ENCODE measurements at places on chromosomes 4 and X.

GRCh38 chr4:123832173-123833026 lies 435.8 kb downstream of the SPRY1 start:
- peak; percentile 89 for DNase-seq

DNA sequence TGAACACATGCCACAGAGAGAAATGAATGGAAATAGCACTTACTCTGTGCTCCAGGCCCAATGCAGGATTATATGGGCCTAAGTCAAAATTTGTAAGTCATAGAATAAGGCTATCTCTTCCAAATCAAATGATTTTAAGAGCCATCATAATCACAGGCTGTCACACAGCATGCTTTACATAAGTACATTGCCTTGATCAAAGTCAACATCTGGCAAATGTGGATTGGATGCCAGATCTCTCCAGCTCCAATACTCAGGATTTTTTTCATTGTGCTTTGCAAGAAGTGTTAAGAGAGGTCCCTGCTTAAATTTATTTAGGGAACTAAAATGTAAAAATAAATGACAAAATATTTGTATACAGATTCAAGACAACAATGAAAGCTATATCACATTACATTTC lies 299.9 kb downstream of the PRDM5 start:
- no peak for DNase-seq

GRCh38 chrX:152656087-152656486 lies 18.4 kb downstream of the GABRQ start:
- DNase-seq: no peak

DNA sequence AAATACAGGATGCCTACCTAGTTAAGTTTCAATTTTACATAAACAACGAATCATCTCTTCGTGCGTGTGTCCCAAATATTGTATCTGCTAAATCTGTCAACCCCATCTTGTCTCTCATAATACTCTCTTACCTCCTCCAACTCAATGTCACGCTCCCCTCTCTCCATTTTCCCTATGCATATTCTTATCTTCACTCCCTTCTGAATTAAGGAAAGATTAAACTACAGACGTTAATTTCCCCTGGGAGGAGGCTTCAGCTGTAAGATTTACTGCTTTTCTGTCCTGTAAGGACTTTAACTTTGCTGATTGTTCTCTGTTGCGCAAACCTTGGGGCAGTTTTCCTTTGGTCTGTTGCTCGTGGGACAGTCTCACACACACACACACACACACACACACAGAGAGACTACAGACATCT lies 455 bp upstream of the ABCB7 start:
- peak; percentile 4 for DNase-seq

DNA sequence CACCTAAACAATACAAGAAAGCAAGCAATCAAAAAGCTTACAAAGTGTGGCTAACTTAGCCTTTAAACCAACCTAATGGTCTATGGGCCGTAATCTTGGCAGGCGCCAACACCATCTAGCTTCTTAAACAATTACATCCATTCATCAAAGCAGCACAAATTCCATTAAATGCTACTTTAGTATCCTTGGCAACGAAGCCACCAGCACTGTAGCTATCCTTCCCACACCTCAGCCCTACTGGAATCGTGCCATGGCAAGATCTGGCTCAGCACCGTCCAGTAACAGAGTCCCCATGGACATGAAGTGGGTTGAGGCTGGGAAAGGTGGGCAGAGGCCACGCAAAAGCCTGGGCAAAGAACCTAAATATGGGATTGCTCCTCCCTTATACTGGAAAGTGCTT lies 91.6 kb upstream of the MAP3K15 start:
- no peak for DNase-seq

DNA sequence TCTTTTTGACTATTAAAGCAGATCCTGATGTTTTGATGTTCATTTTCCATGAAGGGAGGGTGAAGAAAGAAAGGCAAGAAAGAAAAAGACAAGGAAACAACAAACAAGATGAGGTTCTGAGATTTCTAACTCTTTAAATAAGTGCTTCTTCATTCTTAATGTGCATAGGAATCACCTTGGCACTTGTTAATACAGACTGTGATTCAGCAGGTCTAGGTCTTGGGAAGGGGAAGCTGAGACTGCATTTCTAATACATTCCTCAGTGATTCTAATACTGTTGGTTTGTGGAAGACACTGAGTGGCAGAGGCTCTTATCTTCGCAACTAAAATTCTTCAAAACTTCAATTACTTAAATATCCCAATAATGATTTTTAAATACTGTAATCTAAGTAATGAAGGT lies 95.2 kb upstream of the NAP1L5 start:
- no peak for DNase-seq

- no peak for DNase-seq
Measured at GRCh38 chr4:37471971-37472370, 214.2 kb downstream of the RELL1 start.

- no peak for DNase-seq
Measured at GRCh38 chrX:109773374-109773773, 40.3 kb upstream of the ACSL4 start.

- DNase-seq: no peak
Measured at GRCh38 chrX:69158166-69158980, 6.9 kb downstream of the PJA1 start.

- DNase-seq: no peak
Measured at GRCh38 chr4:3290476-3290875, 2.3 kb upstream of the RGS12 start.

DNA sequence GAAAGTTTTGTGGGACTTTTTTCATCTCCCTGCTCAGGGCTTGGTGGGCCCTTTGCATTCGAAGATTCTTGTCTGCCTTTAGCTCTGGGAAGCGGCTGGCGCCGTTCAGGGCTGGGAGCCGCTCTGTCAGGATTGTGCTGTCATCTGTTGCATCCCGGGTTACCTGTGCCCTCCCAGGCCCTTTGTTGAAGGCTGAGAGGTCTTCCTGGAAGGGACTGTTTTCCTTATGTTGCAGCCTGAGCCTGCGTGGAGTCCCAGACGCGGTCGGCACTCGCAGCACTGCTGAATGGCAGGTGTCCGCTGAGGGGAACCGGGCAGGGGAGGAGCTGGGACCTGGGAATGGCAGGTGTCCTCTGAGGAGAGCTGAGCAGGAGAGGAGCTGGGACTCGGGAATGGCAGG lies 15.9 kb downstream of the RGS12 start:
- DNase-seq: no peak

- DNase-seq: no peak
Measured at GRCh38 chr4:135548711-135549110, 1347.1 kb upstream of the PABPC4L start.

DNA sequence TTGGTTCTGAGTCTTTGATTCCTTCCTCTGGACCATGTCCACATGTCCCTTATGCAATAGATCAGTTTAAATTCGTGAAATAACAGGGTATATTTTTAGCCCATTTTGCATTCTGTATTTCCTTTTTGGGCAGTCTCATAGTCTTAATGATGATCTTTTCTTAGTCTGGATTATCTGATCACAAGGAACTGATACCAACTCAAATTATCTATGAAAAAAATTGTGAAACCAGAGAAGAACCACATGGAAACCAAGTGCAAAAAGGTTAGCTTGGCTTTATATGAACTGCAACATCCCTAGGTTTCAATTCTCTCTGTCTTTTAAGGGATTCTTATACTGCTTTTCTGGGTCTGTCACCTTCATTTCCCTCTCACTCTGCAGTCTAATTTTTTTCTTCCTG lies 608.6 kb upstream of the AADAT start:
- DNase-seq: no peak

Measured in smooth muscle cell of the brain vasculature (primary cell).